ENCODE measurements at places on chromosomes 11 and 22.

- DNase-seq, result no peak
Measured at GRCh38 chr11:123694551-123694950, 40.1 kb upstream of the SCN3B start.

DNA sequence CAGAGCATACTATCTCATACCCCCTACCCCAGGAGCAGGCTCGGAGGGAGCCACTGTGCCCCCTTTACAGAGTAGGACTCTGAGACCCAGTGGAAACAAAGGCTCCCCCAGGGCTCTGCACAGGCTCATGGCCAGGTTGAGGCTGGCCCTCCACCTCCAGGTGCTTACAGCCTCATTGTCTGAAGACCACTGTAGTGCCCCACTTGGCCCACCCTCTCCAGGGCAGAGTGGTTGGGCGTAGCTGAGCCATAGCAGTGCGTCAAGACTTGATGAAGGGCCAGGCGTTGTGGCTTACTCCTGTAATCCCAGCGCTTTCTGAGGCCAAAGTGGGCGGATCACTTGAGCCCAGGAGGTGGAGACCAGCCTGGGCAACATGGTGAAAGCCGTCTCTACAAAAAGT is 1.7 kb downstream of the ANKRD13D start:
- peak; percentile 78 for DNase-seq

DNA sequence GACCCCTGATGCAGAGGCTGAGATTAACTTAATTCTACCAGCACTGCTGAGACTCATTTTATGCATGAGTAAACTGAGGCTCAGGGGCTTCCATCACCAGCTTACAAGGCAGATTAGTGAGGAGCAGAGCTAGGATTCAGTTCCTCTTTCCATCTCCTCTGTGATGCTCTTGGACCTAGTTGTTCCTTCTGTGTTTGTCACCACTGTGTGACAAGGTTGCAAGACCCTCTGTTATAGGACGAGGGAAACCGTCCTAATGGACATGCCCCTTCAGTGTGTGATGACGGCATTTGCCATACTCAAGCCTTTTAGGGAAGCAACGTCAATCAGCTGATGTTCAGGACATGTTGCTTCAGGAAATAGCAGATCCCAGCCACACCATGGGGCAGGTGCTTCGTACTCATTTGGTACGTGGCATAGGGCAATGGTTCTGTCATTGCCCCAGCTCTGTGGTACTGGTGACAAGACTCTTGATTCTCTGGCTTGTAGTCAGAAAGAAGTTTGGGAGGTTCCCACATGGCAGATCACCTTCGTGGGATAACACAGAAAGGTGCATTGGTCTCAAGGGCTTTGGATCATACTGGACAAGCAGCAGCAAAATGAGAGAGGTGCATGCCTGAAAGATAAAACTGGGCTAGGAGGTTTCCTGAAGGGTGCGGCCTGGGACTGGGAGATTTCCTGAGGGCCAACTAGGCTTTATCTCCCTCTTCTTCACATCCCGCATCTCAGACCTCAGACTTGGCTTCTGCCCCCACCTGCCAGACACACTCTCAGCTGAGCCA is 23.9 kb upstream of the CD44 start:
- DNase-seq, result no peak

GRCh38 chr22:32958001-32958400 is 100.2 kb downstream of the SYN3 start:
- no peak for DNase-seq

DNA sequence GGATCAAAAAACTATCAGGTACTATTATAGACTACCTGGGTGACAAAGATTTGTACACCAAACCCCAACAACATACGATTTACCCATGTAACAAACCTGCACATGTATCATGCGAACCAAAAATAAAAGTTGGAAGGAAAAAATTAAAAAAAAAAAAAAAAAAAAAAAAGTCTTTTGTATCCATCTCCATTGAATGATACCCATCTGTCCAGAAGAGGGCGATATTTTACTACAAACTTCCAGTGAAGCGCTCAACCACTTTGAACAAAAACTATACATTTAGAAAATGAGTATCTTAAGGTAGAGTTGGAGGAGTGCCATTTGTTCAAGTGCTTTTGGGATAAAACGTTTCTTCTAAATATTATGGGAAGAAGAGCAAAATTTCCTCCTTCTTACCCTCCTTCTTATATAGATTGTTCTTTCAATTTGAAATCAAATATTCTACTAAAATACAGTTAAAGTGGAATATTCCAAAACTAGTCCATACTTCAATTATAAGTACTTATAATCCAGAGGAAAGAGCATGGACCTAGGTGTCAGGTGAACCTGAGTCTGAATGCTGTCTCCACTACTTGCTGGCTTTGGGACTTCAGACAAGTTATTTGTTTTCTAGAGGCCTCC is 23.3 kb downstream of the ARL14EP start:
- DNase-seq, result no peak

- no peak for DNase-seq
Measured at GRCh38 chr11:102846292-102846691, 2.9 kb upstream of the MMP3 start.

DNA sequence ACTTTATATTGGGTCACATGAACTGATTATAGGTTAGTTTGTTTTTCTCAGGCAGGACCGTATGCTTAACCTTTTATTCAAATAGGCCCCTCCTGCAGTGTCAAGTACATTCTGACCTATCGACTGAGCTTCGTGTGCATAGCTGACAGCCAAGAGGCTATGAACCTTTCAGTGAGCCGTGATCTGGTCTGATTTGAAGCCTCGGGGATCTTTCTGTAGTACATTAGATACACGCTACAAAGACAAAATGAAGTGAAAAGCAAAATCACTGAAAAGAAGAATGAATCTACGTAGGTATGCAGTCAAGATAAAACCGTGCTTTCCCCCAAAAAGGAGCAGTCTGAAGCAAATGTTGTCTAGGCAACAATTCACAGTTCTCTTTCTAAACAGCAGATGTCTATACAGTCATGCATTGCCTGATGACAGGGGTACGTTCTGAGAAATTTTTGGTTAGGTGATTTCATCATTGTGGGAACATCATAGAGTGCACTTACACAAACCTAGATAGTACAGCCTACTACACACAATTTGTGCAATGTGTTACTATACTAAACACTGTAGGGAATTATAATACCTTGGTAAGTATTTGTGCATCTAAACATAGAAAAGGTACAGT is 18.1 kb downstream of the JHY start:
- no peak for DNase-seq

- no peak for DNase-seq
Measured at GRCh38 chr11:117855912-117856651, 20.4 kb downstream of the FXYD6 start.

- DNase-seq, result no peak
Measured at GRCh38 chr11:87767615-87768014, 407.6 kb downstream of the RAB38 start.

DNA sequence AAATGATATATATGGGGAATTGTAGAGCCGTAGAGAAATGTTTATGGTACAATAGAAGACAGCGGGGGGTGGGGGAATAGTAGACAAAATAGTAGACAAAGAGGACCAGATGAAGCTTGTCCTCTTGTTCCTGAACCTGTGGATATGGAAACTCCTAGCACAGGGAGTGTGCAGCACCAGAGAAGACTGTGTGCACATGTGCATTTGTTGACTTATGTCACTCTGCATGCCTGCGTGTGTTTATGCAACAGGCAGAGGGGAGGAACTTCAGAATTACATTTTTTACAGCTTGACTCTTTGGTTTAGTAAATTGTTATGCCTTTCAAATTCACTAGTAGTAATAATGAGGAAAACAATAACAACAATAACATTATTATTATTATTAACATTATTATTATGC is 36.0 kb downstream of the TENM4 start:
- DNase-seq, result no peak

GRCh38 chr11:124474079-124474478 is 28.6 kb upstream of the OR8B8 start:
- no peak for DNase-seq

GRCh38 chr11:130407978-130408377 is 20.4 kb downstream of the ADAMTS8 start:
- DNase-seq, result peak; percentile 65

GRCh38 chr11:66002648-66003225 is 434 bp downstream of the BANF1 start:
- DNase-seq, result no peak

- no peak for DNase-seq
Measured at GRCh38 chr11:93842461-93842860, 8.0 kb downstream of the VSTM5 start.

DNA sequence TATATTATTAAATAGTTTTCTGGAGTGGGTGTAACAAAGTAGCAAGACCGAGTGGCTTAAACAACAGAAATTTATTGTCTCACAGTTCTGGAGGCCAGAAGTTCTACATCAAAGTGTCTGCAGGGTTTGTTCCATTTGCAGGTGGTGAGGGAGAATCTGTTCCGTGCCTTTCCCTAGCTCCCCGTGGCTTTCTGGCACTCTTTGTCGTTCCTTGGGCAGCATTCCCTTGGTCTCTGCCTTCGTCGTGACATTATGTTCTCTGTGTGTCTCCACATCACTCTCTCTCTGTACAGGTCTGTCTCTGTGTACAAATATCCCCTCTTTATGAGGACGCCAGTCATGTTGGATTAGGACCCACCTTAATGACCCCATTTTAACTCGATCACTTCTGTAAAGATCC is 38.2 kb downstream of the LDLRAD3 start:
- no peak for DNase-seq

GRCh38 chr22:28999510-28999909 is 62.1 kb downstream of the C22orf31 start:
- no peak for DNase-seq

- DNase-seq, result no peak
Measured at GRCh38 chr11:19419021-19419750, 178.4 kb upstream of the E2F8 start.

DNA sequence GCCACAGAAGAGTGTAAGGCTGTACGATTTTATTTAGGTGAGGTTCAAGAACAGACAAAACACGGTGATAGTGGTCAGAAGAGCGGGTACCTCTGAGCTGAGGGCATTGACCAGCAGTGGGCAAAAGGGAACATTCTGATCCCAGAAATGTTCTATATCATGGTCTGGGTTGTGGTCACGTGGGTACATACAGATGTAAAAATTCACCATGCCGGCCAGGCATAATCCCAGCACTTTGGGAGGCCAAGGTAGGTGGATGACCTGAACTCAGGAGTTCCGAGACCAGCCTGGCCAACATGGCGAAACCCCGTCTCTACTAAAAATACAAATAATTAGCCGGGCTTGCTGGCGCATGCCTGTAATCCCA is 31.1 kb upstream of the GCAT start:
- no peak for DNase-seq

DNA sequence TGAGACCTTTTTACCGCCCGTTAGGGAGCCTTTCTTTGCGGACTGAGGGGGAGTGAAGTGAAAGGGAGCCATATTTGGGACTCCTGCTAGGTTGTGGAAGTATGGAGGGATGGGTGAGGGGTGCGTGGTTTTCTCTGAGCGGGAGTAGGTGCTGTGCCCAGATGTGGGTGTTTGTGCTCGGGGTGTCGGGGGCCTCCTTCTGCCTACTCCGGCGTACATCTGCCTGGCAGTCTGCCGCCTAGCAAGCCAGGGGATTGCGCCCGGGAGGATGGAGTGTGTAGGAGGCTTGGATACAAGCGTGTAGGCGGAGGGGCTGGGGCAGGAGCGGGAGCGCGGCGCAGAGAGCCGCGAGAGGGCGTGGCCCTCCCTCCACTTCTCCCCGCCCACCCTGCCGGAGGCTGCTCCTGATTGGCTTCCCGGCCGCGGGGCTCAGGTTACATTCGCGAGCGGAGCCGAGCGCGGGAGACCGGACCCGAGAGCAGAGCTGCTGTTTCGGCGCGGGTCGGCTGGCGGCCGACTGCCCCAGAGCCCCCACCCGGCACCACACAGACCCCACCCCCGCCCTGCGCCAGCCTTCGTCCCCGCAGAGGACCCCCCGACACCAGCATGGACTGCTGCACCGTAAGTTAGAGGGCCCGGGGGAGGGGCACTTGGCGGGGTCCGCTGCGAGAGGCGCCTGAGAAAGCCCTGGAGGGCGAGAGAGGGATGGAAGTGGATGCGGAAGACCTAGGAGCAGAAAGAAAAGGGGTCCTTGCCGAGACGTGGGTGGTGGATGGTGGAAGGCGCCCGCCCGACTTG is at the start of gene NRGN:
TSS of gene NRGN (plus strand) at position 464 of the 798 bp plus-strand sequence. CDS start at position 607, 143 bp downstream.
- DNase-seq, result peak; percentile 95
